ENCODE measurements at places on chromosomes 6 and 20.
A peak's percentile ranks its signal among the peaks of the same experiment; 100 is the strongest.

- H3K27ac ChIP-seq = no peak overlapping the region
- H3K36me3 ChIP-seq = no peaks in the 10 kb centered on the region
- H3K4me1 ChIP-seq = peaks cover 40% of the 10 kb centered on the region
- no peak overlapping the region for H3K4me3 ChIP-seq
Observed at GRCh38 chr6:3885262-3886036, 36.3 kb downstream of the FAM50B start.

GRCh38 chr20:9243986-9244385 lies 175.1 kb downstream of the PLCB4 start:
- no peak overlapping the region for H3K4me3 ChIP-seq
- no peaks in the 10 kb centered on the region for H3K27me3 ChIP-seq
- H3K27ac ChIP-seq = no peak overlapping the region
- H3K36me3 ChIP-seq = no peaks in the 10 kb centered on the region

DNA sequence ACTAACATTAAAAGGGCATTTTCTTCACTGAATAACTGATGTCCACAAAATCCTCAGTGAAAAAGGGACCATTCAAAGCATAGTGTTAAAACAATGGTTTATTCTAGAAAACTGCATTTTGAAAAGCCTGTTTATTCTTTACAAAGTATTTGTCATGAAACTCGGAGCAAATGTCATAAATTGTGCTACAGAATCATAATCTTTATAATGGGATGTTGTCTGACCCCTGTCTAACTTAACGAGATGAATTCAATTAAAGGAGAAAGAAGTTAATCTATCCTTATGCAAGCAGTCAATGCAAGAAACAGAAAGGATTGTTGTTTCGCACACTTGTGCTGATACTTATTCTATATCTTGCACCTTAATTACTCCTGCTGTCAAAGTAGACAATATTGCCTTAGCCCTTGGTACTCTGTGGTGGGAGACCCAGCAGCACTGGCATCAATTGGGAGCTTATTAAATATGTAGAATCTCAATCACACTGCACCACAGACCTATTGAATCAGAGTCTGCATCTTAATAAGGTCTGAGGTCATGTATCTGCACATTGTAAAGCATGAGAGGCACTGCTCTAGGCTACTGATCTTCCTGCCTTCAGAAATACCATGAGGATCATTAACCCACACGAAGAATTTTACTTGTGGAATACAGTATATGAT lies 708.3 kb downstream of the HDGFL1 start:
- no peak for DNase-seq
- H3K4me1 ChIP-seq = no peaks in the 10 kb centered on the region
- no peak overlapping the region for H3K4me3 ChIP-seq
- no peaks in the 10 kb centered on the region for H3K27me3 ChIP-seq
- no peaks in the 10 kb centered on the region for H3K36me3 ChIP-seq

GRCh38 chr20:39751557-39752137 lies 789.5 kb downstream of the DHX35 start:
- no peaks in the 10 kb centered on the region for H3K4me1 ChIP-seq
- no peak for DNase-seq
- no peaks in the 10 kb centered on the region for H3K27me3 ChIP-seq
- H3K27ac ChIP-seq = no peak overlapping the region
- H3K36me3 ChIP-seq = no peaks in the 10 kb centered on the region
- H3K4me3 ChIP-seq = no peak overlapping the region

GRCh38 chr6:145865175-145865574 lies 50.6 kb upstream of the FBXO30 start:
- H3K27me3 ChIP-seq = no peaks in the 10 kb centered on the region
- H3K4me3 ChIP-seq = no peak overlapping the region
- H3K4me1 ChIP-seq = peaks cover 6% of the 10 kb centered on the region
- no peak for DNase-seq
- H3K27ac ChIP-seq = no peak overlapping the region

DNA sequence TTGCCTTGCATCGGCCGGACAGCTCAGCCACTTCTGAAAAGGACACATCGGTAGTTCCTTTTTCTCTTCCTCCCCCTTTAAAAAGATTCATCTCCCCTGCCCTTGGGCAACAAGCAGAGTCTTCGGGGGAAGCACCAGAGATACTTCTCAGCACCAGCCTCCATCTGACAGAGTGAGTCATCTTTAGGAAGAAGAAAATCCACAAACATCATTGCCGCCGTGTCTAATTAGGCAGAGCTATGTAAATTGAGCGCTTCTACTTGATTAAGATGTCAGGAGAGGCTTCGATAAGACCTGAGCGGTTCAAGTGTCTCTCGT lies 186.4 kb downstream of the TAF4 start:
- H3K4me3 ChIP-seq = no peak overlapping the region
- H3K36me3 ChIP-seq = no peaks in the 10 kb centered on the region
- DNase-seq = no peak
- peaks cover 100% of the 10 kb centered on the region for H3K27me3 ChIP-seq
- H3K27ac ChIP-seq = no peak overlapping the region

DNA sequence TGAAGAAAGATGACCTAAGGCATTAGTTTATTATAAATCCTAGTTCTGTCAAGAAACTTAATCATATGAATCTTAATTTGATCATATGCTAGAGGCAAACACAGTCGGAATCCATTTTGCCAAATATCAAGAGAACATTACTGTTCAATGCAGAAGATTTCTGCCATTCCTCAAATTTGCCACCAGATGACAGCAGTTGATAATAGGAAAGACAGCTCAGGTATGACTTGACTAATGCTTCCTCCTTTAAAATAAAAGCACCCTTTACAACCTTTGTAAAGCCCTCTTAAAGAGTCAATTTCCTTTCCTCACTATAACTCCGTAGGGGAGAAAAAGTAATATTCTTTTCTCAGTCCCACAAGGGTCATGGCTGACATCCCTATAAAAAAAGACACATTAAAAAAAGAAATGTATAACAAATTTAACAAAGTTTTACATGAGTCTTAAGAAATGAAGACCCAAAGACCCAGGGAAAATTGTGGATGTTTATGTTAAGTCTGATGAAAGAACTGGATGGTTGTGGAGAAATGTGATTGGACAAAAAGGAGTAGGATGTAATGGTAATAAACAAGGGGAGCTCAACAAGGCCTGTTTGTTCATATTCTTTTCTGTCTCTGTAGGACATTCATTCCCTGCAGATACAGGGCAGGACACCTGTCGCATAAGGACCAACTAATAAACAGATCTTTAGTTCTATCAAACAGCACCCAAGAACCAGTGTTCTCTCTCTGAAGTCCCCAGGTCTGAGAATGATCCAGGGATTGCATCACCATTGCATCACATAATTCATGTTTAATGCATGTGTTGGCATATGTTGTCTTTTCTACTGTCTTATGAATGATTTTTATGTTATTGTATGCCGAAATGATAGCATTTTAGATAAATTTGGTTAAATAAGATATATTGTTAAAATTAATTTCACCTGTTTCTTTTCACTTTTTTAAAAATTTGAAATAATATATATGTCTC lies 23.0 kb upstream of the IL17A start:
- no peak overlapping the region for H3K4me3 ChIP-seq
- no peak overlapping the region for H3K27ac ChIP-seq
- H3K4me1 ChIP-seq = no peaks in the 10 kb centered on the region

DNA sequence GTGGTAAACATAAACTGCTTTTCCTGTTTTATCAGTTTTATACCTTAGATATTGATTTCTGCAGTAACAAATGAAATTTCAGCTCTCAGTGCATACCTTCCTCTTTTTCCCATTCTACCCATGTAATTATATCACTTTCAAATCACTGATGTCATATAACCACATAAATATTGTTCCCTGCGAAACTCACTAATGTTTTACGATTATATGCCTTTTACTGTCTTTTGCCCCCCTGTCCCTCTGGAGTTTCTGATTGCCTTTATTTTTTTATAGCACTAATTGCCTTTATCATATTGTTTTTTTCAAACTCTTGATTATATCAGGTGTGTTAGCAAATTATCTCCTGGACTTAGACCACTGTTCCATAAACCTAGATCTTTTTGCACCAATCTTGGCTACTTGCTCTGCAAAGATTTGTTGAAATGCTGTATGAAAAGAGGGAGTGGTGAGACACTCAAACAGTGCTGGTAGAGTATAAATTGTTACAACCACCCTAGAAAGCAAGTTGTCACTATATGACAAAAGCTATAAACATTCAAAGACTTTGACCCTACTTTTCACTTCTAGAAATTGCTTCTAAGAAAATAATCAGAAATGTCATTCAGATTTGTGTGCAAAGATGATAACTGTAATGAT lies 29.6 kb upstream of the EDN1 start:
- no peaks in the 10 kb centered on the region for H3K36me3 ChIP-seq
- DNase-seq = no peak
- peaks cover 9% of the 10 kb centered on the region for H3K4me1 ChIP-seq
- H3K4me3 ChIP-seq = no peak overlapping the region

DNA sequence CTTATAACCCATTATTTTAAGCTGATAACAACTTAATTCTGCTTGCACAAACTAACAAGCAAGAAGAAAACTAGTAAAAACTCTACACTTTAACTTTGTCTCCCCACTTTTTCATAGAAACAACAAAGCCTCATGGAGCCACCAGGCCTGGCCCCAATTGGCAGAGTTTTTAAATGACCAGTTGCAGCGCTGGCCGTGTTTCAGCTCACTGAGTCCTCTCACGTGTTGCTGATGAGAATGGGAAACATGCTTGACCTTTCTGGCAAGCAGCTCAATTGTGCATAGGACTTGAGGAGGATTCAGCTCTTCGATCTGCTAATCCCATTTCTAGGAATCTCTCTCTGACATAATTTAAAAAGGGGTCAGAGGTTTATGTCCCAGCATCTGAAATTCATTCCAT lies 24.5 kb upstream of the GRM4 start:
- no peaks in the 10 kb centered on the region for H3K36me3 ChIP-seq
- no peaks in the 10 kb centered on the region for H3K4me1 ChIP-seq
- no peak overlapping the region for H3K27ac ChIP-seq

DNA sequence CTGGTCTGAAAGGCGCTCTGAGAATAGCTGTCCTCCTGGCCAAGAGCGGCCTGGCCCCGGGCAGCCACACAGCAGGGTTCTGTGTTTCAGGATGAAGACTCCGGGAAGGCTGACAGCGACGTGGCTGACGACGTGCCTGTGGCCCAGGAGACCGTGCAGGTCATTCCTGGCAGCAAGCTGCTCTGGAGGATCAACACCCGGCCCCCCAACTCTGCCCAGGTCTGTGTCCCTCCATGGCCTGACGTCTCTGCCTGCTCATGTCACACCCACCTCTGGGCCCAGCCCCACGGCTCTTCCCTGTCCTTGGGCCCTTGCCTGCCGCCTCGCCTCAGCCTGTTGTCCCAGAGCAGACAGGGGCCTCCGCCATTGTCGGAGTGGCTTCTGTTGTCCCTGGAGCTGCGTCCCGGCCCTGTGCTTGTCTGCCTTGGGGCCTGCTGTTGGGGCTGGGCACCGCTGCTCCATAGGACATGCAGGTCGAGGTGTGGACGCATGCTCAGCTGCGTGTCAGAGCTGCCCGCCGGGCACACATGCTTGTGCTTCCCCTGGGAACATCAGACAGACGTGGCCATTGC lies 16.2 kb upstream of the ADRM1 start:
- H3K36me3 ChIP-seq = peaks cover 24% of the 10 kb centered on the region
- no peak overlapping the region for H3K4me3 ChIP-seq
- H3K27ac ChIP-seq = no peak overlapping the region
- no peaks in the 10 kb centered on the region for H3K27me3 ChIP-seq

GRCh38 chr6:73585566-73586415 lies 65.0 kb upstream of the EEF1A1 start:
- peak; percentile 49 for DNase-seq
- H3K36me3 ChIP-seq = no peaks in the 10 kb centered on the region
- no peaks in the 10 kb centered on the region for H3K27me3 ChIP-seq
- H3K4me3 ChIP-seq = peak overlapping the region; percentile 47
- H3K4me1 ChIP-seq = peaks cover 50% of the 10 kb centered on the region

- no peaks in the 10 kb centered on the region for H3K36me3 ChIP-seq
- no peak overlapping the region for H3K4me3 ChIP-seq
- no peak overlapping the region for H3K27ac ChIP-seq
- no peaks in the 10 kb centered on the region for H3K4me1 ChIP-seq
- no peak for DNase-seq
Observed at GRCh38 chr6:28615616-28615954, 89.9 kb downstream of the GPX5 start.

DNA sequence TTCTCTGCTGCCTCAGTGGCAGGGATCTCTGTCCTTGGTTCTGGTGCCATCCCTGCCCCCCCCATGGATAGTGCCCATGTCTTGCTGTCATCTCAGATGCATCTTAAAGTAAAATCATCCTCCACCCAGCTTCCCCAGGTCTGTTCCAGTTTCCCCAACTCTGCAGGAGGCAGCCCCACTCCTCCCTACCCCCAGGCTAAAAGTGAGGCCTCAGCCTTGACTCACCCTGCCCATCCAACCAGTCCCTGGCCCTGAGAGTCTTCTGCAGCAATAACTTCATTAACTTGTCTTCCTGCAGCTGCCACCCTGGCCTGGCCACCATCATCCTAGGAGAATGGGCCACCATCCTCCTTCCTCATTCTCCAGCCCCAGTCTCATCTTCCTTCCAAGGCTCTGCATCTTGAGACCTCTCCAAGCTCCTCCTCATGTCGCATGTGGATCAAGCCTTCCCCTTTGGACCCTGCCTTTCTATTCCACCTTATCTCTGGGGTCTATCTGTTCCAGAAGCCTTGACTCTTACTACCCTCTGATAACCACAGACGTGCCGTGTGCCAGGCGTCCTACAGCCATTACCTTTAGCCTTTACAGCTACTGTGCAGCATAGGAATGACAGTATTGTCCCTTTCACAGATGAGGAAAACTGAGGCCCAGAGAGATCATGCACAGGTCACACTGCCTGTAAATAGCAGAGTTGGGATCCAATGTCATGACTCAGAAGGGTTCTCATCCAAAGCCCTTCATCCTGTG lies 2.0 kb upstream of the PNPLA1 start:
- H3K27me3 ChIP-seq = no peaks in the 10 kb centered on the region
- H3K4me1 ChIP-seq = peaks cover 32% of the 10 kb centered on the region
- H3K27ac ChIP-seq = no peak overlapping the region

DNA sequence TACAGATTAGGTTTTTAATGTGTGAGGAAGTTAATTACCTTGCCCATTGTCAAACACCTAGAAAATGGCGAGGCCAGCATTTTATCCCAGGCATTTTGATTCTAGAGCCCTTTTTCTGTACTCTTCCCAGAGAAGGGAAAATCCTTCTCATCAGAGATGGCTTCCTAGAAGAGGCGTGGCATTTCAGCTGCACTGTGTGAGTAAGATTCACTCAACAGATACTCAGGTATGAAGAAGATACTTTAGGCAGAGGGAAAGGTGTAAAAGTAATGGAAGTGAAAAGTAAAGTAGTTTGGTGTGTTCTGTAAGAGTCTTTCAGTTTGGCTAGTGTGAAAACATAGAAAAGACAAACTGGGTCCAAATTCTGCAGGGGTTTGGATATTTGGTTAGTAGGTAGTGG lies 113.8 kb downstream of the MAP3K4 start:
- no peak overlapping the region for H3K4me3 ChIP-seq
- H3K27ac ChIP-seq = peak overlapping the region; percentile 29
- no peaks in the 10 kb centered on the region for H3K27me3 ChIP-seq
- DNase-seq = no peak
- H3K36me3 ChIP-seq = peaks cover 4% of the 10 kb centered on the region
